ENCODE measurements at places on chromosomes 3 and 15.

GRCh38 chr3:102916532-102916931 lies 481.7 kb downstream of the ZPLD1 start:
- DNase-seq: no peak

DNA sequence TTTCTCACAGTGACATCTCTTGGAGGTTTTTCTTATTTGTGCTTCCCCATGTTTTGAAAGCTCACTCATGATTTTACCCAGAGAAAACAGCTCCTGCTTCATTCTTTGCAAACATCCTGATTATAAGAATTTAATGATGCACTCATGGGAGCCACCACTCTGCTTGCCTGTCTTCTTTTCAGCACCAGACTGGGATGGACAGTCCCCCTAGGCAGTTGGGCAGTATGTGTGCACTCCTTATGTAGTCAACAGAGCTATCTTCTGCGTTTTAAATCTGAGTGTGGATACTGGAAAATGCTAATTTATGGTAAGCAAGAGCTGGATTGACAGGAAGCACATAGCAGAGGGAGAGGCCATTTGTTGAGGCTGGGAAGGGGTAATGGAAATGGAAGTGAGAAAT lies 276.1 kb downstream of the AGBL1 start:
- DNase-seq: no peak

- DNase-seq: no peak
Observed at GRCh38 chr3:113086560-113087461, 96.0 kb downstream of the GTPBP8 start.

GRCh38 chr3:190325923-190326322 lies 3.7 kb upstream of the CLDN1 start:
- no peak for DNase-seq

GRCh38 chr3:179229177-179229576 lies 21.7 kb downstream of the KCNMB3 start:
- no peak for DNase-seq

Measured in activated T-cell treated with anti-CD3 and anti-CD28 coated beads for 48 hours (primary cell).